Stimulated activated CD8-positive, alpha-beta memory T cell treated with anti-CD3 and anti-CD28 coated beads, Interleukin-7, amount 100 ng/mL, for 1 hour (primary cell): ENCODE measurements at places on chromosomes 11 and 22.

GRCh38 chr11:125141178-125141577 is 23.4 kb upstream of the PKNOX2 start:
- no peak for DNase-seq

DNA sequence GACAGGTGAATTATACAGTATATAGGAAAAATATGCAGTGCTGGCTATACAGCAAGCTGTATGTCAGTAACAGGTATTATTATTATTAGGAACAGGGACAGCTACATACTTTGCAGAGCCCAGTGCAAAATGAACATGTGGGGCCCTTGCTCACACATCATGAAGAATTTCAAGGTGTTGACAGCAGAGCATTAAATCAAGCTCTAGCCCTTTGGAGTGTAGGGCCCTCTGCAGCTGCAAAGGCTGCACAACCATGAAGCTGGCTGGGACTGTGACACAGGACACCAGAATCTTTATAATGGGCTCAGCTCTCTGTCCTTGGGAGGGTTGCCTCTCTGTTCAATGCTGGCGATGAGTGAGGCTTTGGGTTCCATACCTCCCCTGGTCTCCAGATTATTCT is 44.9 kb upstream of the DAGLA start:
- no peak for DNase-seq

- no peak for DNase-seq
These were observed 378.3 kb downstream of the ETS1 start for GRCh38 chr11:128209138-128209435.

DNA sequence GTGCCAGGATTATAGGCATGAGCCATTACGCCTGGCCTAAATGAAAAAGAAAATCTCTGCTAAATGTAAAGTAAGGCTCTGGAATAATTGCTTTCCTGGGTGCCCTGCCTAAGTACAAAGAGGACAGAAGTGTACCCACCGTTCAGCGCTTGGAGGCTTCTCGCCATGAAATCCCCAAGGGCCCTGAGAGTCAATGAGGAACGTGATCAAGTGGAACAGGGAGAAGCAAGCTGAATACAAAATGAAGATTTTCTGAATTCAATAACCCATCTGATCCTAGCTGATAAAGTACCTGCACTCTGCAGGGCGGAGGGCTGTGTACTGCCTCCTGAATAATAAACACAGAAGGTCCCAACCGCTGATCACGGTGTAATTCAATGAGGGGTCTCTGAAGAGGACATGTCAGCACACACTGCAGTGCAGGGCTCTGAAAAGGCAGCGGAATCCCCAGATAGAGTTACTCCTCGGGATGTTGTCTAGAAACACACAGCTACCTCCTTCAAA is 97.7 kb downstream of the ABTB2 start:
- DNase-seq, result no peak

GRCh38 chr11:10798330-10798928 is 10.3 kb downstream of the EIF4G2 start:
- no peak for DNase-seq

DNA sequence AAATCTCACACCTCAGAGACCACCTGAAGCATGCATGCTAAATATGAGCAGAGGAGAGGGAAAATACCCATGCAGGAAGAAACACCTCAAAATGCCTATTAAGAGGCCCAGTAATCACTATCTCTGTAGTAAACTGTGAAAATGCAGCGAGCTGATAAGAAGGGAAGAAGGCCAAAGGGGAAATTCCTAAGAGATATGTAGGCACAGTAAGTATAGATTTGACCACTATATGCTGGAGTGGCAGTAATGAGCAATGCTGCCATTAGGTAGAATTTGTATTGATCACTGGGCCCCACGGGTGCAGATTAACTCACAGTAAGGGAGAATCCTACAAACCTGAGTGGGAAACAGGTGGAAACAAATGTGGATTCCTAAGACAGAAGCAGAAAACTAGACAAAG is 1813.1 kb upstream of the RAG2 start:
- DNase-seq, result no peak
